ENCODE measurements at places on chromosomes 1 and 21.

- DNase-seq = no peak
These were observed 44.2 kb upstream of the CD55 start for GRCh38 chr1:207277241-207277640.

DNA sequence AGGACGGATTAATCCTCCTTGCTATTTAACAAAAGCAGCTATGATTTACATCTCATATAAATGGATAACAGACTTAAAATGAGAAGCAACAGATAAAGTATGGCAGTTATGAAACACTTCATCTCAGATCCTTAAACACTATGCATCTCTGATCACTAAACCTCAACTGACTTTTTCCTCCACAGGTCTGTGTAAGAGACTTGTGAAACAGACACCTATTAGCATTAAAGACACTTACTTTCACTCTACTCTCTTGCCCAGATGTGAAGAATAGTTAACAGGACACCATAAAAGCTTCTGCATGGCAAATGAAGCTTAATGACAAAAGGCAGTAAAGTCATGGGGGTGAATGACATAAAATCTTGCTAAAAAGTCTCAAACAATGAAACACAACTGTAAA is 6.2 kb downstream of the LIN9 start:
- no peak for DNase-seq

DNA sequence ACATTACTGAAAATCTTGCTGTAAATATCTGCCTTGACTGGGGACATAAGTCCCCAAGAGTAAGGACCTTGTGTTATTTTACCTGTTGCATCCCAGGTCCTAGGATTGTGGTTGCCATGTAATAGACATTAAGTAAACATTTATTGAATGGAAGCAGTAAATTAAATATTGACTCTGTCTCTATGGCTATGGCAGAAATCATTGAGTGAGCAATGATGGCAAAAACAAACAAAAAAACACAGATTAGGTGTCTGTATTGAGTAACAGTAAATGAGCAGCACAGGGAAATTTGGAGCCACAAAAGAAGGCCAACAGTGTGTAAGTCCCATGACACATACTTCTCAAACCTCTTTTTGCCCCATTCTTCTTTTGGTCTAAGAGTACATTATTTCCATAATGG is 240.4 kb downstream of the NFIA start:
- no peak for DNase-seq

GRCh38 chr1:6325482-6325881 is 64.6 kb upstream of the GPR153 start:
- no peak for DNase-seq

DNA sequence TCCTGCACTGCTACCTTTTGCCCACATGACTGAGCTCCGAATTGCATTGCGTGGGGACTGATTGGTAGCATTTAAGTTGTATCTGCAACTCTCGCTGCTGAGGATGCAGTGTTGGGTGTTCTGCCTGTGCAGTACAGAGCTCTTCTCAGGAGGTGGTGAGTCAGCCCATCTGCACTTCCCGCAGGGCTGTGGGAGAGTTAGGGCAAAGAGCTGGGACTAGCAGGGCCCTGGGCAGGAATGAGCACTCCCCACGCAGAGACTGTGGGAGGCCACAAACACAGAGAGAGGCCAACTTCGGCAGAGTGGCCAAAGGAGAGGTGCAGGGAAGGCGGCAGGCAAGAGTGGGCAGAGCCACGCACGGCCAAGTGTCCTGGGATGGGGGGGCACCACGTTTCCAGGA is 244.7 kb downstream of the SIPA1L2 start:
- DNase-seq = no peak

DNA sequence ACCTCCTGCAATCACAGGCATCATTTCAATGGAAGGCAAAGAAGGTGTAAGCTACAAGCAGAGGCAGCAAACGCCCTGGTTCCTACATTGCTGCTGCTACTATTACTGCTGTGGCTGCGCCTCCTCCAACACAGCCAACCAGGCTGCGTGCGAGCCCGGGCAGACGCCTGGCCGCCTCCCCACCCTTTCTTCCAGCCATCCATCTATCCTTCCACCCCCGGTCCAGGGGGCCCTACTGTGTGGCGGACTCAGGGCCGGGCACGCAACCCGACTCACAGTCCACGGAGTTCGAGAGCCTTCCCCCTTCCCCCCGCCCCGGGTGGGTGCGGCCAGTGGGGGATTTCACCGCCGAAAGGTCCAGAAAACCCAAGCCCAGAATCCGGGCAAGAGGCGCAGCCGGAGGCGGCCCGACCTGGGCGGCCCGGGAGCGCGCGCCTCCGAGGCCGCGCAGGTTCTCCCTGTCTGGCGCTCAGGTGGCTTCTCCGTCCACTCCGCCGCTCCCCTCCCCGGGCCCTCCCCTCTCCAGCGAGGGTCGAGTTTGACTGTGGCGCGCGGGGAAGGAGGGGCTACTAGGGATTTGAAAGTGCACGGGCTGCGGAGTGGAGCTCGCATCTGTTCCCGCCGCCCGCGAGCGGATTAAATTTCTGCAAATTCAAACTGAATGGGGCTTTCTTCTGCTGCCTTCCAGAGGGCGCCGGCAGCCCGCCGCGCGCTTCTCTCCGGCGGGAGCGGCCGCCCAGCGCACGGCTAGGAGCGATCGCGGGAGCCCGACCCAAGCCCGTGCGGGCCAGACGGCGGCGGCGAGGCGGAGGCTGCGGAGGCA is at the start of gene HUNK:
HUNK (plus strand) TSS at position 569 of the 823 bp plus-strand sequence. CDS start 655 bp downstream, outside the sequence.
- no peak for DNase-seq

GRCh38 chr1:243851765-243852164 is 1.7 kb upstream of the AKT3 start:
- no peak for DNase-seq

GRCh38 chr1:63669151-63669961 is 76.1 kb downstream of the PGM1 start:
- no peak for DNase-seq

GRCh38 chr21:19850157-19850556 is 1148.1 kb upstream of the NCAM2 start:
- no peak for DNase-seq

DNA sequence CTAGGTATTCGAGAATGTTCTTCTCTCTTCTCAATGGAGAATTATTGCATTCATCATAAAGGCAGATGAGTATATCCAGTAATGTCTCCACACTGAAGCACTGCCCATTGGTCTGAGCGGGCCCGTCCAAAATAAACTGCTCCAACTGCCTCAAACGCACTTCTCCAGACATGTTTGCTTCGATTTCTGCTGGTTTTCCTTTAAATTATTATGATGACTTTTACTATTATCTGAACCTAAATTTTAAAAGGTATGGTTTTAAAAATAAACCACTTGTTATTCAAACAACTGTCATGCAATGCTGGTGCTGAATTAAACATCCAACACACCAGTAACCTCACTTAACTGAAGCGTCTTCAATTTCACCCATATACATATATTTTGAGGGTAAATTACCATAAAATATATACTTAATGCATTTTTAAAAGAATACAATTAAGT is 1.3 kb downstream of the CDC42BPA start:
- DNase-seq = no peak

- no peak for DNase-seq
These were observed 285.4 kb upstream of the USP25 start for GRCh38 chr21:15444118-15444960.

DNA sequence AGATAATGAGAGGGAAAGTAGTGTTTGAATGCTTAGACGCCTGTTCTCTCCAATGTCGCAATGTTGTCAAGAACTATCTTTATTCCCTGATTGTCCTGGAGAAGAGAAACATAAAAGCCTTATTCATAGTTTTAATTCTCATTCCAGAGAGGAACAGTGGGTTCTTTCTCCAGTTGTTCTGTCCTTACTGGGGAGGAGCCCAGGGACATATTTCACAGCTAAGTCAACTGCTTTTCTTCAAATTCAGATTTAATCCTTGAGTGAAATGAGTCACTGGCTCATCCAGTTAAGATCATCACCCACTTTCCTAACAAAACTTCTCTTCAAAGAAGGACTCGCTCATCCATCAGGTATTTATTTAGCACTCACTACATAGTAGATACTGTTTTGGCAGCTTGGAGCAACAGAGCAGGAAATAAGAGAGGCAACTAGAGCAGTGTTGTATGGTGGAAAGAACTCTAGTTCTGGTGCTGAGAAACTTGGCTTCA is 365.7 kb upstream of the USP24 start:
- no peak for DNase-seq

DNA sequence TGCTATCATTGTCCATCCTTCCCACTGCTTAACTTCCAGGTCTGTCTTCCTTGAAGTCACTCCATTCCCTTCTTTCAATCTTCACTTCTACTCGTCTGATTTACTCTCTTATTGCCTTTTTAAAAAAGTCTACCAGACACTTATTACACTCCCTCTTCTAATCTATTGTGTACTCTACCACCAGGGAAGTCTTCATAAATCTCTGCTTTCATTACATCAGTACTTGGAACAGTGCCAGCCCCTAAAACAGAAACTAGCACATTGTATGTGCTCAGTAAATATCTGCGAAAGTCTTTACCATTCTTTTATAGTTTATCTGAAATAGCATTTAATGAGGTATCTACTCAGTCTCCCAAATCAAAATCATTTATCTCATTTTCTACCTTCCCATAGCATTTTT is 236.4 kb downstream of the USH2A start:
- DNase-seq = no peak

DNA sequence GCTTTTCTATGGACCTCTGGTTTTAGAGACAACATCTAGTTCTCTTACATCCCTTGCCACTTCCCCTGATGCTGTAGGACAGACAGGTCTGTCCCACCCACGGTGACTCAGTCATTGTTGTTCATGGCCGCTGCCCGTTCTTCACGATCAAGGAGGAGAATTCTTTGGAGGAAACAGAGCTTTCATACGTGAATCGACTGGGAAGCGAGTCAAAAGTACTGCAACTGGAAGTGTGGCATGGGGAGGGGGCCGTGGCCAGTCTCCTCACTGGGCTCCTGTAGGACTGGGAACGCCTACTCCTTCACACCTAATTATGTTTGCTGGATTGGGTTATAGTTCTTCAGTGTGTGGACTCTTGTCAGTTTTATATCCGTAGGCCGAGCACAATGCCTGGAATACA is 4.4 kb upstream of the SLC37A1 start:
- no peak for DNase-seq

- DNase-seq = no peak
These were observed 136.0 kb downstream of the SNX7 start for GRCh38 chr1:98797506-98797905.

GRCh38 chr1:90798344-90798743 is 81.2 kb upstream of the BARHL2 start:
- DNase-seq = no peak

DNA sequence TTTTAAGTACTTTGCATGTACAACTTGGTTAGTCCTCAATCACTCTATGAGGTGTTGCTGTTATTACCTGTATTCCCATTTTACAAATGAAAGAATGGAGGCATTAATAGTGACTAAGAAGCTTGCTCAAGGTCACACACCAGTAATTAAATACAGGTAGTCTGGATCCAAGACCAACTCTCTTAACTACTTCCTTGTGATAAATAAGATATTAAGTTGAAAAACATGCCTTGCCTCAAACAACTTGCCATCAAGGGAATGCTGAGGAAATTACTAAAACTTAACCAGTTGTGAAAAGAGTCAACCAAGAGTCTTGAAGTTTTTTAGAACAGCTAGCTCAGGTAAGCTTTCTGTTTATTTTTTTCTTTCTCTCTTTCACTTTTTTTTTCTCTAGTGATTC is 21.0 kb upstream of the LAMC1 start:
- DNase-seq = no peak

DNA sequence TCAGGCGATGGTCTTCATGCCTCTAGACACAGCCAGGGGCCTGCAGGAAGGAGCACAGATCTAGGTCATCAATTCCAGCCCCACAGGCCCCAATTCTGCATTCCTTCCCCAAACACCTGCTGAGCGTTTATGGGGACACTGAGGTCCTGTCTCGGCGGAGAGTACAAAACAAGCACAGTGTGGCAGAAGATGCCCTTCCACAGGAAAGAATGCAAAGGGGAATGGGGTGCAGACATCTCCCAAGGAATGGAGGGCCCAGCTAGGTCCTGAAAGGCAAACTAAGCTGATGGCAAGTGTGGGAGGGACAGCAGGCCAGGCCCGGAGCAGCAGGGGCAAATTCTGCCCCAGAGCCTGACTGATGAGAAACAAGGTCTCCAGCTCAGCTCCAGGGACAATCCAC is 3.5 kb upstream of the S100A8 start:
- DNase-seq = no peak

DNA sequence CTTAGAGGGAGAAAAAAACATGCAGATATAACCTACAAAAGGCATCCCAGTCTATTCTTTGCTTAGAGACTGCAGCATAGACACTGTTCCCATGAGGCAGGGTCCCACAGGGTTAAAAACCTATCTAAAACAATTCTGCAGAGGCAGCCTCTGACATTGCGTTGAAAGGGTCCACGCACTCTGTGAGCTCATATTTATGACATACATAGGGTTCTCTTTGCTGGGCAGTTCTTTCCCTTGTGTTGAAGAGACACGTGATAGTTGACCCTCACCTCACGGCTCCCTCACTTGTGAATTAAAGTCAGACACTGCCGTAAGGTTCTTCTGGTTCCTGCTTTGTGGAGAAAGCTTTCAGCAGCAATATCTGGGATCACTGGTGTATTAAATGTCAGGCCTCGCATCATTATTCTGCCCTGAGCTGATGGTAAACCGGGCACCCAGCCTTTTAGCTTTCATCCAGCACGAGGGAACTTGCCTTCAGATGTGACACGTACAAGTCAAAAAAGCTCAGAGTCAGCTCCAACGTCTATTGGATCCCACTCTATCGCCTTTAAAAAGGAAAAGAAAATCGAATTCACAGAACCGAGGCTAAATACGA is 52.8 kb upstream of the HNRNPU start:
- DNase-seq = no peak

- no peak for DNase-seq
These were observed 29.1 kb upstream of the LRRC8C start for GRCh38 chr1:89603651-89604413.

DNA sequence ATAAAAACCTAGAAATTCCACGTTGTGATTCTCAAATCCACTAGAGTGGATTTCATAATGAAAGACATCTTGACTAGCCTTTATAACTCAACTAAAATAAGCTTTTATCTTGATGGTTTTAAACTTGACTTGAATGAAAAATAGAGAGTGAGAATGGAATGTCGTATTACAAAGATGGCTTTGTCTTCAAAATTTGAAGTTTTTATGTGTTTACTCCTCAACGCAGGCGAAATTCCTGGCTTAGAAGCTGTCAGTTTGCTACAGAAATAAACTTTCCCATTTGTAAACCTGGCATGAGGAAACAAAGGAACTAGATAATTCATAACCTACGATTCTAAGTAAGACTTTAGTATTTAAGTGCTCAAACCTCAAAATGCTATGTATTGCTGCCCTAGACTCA is 90.0 kb upstream of the KRTAP19-8 start:
- no peak for DNase-seq

GRCh38 chr1:237043846-237044636 is 2.1 kb downstream of the RYR2 start:
- no peak for DNase-seq

- DNase-seq = no peak
These were observed 22.9 kb downstream of the RRP1 start for GRCh38 chr21:43812139-43812821.

- DNase-seq = no peak
These were observed 177.1 kb downstream of the GABPA start for GRCh38 chr21:25911730-25912401.

DNA sequence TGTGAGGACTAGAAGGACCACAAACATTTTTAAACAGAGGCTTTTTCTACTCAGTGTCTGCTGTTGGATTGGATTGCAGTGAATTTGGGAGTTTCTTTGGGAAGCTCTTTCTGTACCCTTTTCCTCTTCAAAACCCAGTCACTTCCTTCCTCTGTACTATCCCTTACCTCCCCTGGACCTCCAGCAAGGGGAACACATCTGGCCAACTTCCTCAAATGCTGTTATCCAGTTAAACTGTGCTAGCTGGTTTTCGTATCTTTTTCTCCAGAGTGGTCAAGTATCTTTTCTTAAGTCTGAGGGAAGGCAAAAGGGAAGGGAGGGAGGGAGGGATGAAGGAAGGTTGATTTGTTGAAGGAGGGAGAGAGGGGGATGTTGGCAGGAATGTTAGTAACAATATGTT is 99.2 kb upstream of the TNR start:
- DNase-seq = no peak

Measured in hypothalamus (tissue), 51 donors.